ENCODE measurements at places on chromosomes 7 and 10.

- DNase-seq, result peak; percentile 65
Measured at GRCh38 chr10:70293169-70293843, 9.5 kb upstream of the NPFFR1 start.

DNA sequence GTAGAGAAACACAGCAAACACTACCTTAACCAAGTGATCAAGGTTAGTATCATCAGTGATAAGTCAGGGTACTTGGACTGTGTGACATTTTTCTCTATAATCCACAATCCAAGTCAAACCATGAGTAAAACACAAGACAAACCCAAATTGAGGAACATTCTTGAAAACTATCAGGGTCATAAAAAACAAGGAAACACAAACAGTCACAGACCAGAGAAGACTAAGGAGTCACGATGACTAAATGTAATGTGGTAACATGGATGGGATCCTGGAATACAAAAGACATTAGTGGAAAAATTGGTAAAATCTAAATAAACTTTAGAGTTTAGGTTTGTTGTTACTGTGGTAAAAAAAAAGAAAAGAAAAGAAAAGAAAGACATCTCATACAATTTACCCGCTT is 103.8 kb downstream of the ARMH3 start:
- DNase-seq, result no peak

DNA sequence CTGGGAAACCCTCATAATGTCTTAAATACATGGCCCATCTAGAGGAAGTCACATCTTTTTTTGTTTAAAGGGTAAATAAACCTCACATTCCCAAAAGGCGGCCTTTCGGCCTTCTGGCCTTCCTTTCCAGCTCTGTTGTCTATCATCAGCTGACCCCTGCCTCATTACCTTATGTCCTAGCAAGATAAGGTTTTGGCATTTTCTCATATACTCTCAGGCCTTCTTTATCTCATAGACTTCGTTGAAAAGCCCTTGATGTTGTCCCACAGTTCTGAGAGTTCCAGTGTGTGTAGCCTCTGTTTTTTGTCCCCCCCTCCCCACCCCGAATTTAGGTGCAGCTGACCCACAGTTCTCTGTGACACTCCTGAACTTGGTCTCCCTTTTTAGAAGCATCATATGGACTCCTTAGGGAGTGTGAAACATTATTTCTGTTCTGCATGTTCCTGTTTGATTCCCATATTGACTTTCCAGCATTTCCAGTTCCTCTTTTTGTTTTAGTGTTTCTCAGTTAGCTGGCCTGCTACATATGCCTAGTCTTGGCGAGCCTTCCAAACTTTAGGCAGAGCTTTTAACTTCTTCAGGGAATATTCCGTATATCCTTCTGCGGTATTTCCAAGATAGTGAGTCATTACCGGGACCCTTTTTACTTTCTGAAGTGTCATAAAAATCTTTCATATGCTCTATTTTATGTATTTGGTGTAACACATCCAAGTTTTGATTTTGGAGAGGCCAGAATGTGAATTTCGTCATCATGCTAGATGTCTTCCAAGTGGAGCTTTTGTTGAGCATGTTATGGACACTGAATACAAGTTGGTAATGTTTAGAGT is 138.5 kb downstream of the LRRC4 start:
- DNase-seq, result no peak

DNA sequence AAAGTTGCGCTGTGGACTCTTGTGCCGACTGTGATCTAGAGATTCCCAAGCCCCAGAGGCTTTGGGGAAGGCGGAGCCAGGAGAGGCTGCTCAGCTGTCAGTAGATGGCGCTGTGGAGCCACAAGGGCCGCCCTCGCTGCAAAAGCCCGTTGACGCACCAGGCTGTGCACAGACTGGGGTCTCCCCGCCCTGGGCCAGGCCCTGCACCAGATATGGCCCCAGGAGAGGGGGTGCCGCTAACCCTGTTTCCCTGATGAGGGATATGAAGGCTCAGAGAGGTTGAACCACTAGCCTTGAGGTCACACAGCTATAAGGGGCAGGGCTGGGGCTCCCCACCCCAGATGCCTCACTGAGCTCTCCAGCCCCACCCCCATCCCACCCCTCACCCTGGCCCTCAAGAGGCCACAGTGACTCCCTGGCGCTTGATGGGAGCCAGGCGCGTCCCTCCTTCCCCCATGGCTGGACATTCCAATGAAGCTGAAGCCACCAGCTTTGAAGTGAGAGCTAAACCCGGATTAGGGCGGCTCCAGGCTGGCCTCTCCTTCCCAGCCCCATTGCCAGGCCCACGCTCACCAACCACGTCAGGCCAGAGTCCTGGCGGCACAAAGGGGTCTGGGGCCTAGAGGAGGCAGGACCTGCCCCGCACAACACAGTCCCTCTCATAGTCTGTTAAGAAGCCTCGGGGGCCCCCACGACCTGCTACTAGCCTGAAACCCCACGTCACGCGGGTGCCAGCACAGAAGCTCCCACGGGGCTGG is 26.4 kb downstream of the MYL10 start:
- peak; percentile 87 for DNase-seq

DNA sequence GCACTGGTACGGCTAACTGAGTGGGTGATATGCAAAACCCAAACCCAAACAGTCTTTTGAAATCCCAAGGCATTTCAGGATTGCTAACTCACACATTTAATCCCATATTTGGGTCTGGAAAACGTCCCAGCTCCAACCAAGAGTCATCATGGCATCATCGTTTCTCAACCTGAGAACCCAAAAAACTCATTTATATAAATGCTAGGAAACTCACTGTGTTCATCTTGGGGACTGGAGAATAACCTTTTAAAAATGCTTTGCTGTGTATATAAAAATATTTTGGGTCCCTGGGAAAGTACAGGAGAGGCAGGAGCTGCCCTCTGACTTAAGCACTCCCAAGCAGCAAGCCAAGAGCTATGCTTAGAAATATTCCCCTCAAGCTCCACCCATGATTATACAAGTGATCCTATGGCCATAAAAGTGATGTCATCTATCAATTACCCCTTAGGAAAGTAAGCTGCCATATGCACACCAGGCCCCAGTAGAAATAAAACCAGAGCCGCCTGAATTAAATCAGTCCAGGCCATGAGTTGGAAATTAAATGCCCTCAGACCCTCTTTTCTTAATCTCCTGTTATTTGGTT is 352.1 kb downstream of the FRMD4A start:
- no peak for DNase-seq

GRCh38 chr10:77036993-77037734 is 600.4 kb downstream of the KCNMA1 start:
- DNase-seq, result peak; percentile 8

DNA sequence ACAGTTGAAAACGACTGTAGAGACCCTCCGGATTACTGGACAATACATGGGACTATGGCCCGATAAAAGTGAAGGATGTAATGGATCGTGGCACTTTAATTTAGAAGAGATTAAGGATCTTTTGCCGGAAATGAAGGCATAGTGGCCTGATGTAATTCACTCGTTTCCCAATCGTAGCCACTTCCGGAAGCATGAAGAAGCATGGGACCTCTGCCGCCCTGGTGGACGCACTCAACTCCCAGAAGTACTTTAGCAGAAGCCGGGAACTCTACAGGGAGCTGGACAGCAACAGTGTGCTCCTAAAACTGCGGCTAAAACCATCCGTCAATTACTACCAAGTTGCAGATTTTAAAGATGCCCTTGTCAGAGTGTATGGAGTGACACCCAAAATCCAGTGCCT is 59.6 kb upstream of the NUPR2 start:
- DNase-seq, result no peak

DNA sequence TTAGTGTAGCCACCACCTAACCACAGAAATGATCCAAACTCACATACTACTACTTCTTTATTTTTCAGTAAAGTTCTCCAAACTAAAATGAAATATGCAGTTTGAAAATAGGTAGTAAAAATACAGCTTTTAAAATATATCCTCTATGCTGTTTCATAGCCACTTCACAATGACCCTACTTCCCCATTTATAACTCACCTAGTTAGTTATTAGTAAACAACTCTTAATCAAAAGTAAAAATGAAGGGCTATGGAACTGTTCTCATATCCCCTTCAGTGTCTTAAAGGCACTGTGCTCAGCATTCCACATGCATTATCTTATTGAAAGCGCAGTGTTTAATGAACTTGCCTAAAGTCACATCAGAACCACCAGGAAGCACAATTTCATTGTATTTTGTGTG is 43.5 kb downstream of the KMT2C start:
- DNase-seq, result no peak

GRCh38 chr7:96380111-96380512 is 58.2 kb upstream of the SLC25A13 start:
- no peak for DNase-seq

All from RPMI8226 (cell line).